ENCODE measurements at places on chromosomes 11 and 22. TPM values are rescaled to one million over a fixed set of nuclear protein-coding genes. Genes with fewer than 3 reads are reported as not detected.

Gene LMO1
- total RNA-seq: not detected

Gene GSTP1
- total RNA-seq: 1,090 TPM

GRCh38 chr11:123174196-123175183 lies 20.6 kb downstream of the CLMP start:
- peak; percentile 97 for DNase-seq

GRCh38 chr11:14334893-14335292 lies 24.1 kb downstream of the RRAS2 start:
- no peak for DNase-seq

DNA sequence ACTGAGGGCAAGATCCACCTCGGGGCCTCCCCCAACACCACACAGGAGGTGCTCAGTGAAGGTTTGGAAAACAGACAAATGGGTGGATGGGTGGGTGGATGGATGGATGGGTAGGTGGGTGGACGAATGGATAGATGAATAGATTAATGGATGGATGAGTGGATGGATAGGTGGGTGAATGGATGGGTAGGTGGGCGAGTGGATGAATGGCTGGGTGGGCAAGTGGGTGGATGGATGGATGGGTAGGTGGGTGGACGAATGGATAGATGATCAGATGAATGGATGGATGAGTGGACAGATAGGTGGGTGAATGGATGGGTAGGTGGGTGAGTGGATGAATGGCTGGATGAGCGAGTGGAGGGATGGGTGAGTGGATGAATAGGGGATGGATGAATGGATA lies 863 bp upstream of the PRR33 start:
- DNase-seq: no peak

Gene BTBD18
- total RNA-seq: not detected

- DNase-seq: no peak
These were observed 8.5 kb downstream of the BIK start for GRCh38 chr22:43118953-43119458.

DNA sequence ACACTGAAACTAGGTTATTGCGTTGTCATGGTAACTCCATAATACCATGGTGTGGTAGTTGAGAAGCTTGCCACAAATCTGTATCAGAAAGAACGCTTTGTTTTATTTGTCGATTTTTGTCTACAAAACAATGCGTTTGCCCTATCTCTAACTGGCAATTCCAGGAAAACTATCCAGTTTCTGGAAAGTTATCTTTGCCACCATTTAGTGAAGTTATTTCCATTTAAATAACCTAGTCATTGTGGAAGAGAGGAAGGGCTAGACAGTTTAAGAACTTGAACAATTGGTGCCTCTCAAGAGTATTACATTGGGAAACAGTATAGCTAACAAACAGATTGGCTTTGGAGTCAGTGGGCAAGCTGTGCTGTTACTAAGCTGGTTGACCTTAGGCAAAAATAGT lies 7.9 kb downstream of the HSD17B12 start:
- DNase-seq: no peak

Gene SERHL2
- total RNA-seq: 2.2 TPM

DNA sequence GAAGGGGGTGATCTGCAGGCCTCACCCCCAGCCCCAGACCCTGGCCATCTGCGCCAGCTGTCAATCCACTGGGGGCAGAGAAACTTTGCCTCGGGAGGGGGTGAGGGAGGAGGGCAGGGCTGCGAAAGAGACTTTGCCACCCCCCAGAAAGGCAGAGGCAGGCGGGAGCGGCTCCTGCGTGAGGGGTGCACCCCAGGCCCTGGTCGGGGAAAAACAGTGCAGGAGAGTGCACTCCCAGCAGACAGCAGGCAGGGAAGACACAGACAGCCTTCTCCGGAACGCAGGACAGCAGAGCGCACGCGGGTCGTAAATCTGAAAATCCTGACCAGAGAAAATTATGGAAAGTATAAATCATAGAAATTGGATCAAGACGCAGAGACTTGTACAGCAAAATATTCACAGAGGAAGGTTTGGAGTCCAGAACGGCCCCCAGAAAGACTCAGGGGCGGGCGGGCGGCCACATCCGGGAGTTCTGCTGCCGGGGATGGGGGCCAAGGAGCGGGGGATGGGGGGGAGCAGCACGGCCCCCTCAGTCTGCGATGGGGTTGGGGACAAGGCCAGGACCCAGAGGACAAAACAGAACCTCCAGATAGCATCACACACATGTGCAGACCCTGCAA lies 8.0 kb upstream of the MRPL23 start:
- DNase-seq: no peak

DNA sequence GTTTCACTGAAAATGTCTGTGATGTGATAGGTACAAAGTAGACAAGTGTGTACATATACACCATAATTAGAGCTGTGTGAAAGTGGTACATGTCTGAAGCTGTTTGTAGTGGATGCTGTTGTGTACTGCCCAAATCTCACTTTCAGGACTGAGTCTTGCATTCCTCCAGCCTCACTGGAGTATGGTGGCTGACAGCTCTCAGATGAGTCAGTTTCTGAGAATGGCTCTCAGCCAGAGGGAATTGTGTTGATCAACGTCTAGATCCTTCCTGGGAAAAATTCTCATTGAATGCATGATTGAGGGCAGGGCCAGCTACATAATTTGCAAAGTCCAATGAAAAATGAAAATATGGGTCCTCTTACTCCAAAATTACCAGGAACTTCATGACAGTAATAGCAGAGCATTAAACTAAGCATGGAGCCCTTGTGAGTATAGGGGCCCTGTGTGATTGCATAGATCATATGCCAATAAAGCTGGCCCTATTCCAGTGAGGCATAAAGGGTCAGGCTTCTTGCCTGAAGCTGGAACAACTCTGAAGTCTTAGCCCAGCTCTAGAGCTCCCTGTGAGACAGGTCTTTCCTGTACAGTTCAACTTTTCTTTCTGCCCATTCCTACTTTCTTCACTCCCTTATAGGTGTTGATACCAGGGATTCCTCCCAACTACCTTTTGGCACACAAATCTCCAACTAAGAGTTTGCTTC lies 10.8 kb upstream of the CYP2R1 start:
- DNase-seq: peak; percentile 15

Gene TEAD1
- 51.6 TPM for total RNA-seq

Gene BTG4
- total RNA-seq: not detected

DNA sequence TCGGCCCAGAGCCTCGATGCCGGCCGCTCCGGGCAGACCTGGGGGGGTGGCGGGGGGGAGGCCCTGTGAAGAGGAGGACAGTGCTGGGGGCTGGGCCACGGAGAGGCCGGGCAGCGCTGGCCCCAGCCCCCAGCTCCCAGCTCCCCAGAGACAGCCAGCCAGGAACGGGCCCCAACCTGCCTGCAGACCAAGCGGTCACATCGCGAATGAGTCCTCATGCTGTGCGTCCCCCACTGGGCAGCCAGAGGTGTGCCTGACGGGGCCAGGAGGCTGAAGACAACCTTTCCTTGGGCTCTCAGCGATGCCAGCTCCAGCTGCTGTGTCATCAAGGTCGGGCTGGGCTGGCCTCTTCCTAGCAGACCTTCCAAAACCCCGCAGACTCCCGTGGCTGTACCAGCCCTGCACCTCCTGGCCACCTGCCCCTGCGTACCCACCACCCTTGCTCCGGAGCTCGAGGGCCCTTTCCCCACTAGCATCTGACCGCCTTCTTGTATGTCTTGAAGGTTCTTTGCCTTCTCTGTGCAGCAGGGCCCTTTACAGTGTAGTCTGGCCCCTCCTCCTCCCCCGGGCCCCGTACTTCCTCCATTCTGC lies 88.4 kb downstream of the CDKN1C start:
- no peak for DNase-seq

Gene EMSY
- total RNA-seq: 30.7 TPM

GRCh38 chr11:64856382-64857227 lies 12.2 kb upstream of the CDC42BPG start:
- peak; percentile 98 for DNase-seq

Gene SLC7A4
- total RNA-seq: not detected

Gene WNT11
- total RNA-seq: 17.4 TPM

DNA sequence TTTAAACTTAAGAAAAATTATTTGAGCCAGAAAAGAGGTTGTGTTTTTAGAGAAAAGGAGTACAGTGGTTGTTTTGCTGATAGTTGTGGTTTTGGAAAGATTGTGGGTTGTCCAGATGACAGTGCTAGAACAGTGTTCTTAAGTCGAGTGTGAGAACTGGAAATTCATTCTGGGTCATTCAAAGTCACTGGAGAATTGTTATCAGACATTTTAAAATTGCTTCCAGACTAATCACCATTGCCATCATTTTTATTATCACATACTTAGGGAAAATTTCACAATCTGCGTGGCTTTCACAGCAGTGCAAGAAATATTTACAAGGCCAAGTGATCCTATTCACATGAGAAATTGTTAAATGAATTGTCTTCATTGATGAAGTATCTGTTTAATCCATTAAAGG lies 242.2 kb upstream of the DDI1 start:
- no peak for DNase-seq

Gene CRYBA4
- not detected for total RNA-seq

DNA sequence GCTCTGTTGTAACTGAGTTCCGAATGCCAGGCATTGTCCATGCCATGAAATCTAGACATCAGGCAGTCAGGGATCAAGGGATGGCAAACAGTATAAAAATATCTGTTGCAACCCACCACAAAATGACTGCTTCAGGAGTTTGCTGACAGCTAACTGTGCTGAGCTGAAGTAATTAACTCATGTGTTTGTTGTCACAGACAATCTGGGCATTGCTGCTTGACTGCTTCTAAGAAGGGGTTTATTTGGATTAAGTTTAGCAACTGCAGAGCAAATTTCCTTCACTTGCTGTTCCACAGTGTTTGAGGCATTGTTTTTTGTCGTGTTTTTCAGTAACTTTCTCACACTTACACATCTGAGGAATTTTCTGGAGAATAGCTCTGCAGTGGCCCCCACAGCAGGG lies 30.4 kb downstream of the BSX start:
- DNase-seq: no peak

Gene IFITM10
- 4.3 TPM for total RNA-seq

DNA sequence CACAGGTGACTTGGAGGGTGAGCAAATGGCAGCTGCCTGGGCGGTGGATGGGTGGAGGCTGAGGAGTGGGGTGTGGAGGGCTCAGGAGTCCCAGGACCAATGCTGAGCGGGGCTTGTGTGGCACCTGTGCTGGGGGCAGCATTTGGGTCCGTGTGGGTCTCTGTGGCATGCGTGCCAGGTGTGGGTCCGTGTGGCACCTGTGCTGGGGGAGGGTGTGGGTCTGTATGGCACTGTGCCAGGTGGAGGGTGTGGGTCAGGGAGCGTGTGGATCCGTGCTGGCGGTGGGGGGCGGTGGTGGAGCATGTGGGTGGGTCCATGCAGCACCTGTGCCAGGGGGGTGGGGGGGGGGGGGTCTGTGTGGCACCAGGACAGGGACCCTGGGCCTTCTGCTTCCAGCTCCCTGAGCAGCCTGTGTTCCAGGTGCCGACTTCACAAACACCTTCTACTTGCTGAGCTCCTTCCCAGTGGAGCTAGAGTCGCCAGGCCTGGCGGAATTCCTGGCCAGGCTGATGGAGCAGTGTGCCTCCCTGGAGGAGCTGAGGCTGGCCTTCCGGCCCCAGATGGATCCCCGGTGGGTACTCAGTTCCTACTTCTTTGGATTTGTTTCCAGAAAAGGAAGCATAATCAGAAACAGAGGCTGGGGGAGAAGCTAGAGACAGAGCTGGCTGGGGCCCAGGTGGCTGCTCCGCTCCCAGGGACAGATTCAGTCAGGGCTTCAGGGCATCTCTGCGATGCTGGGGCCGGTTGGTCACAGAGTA lies 14.7 kb downstream of the SELENOO start:
- DNase-seq: no peak

All from RPMI7951 (cell line).